ENCODE measurements at places on chromosomes 3 and 15.

DNA sequence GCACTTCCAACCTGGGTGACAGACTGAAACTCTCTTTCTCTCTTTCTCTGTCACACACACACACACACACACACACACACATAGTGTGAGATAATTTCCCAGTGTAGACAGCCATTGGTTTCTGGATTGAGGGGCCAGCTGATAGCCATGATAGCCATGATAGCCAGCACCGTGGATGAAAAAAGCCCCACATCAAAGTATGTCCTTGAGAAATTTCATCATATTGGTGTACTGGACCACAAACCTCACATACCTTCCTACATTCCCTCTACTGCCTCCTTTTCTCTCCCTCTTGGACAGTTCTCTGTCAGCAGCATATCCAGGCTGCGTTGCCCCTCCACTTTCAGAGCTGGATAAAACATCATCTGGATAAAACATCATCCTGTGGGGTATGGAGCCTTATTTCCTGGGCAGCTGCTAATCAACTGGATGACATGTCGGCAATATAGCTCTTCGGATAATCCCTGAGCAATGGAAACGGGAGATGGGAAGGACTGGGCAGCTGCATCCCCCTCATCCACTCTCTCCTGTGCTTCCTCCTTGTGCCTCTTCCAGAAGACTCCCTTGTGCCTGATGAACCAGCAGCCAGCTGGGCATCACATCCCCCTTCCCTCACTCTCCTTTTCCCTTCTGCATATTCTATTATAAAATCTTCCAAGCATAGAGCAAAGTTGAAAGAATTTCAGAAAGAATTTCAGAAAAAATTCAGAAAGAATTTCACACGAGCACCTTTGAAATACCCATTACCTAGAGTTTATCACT lies 39.3 kb downstream of the GRK7 start:
- DNase-seq: no peak

DNA sequence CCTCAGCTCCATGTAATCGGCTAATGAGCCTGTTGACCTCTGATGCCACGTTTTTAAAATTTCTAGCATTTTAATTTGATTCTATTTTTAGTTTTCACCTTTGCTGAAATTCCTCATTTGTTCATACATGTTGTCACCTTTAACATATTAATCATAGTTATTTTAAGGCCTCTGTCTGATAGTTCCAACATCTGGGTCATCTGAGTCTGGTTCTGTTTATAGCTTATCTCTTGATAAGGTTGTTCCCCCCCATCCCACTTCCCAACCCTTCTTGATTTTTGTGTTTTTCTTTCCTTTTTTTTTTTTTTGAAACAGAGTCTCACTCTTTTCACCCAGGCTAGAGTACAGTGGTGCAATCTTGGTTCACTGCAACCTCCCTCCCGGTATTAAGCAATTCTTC lies 36.4 kb downstream of the MAP2K1 start:
- DNase-seq: no peak

DNA sequence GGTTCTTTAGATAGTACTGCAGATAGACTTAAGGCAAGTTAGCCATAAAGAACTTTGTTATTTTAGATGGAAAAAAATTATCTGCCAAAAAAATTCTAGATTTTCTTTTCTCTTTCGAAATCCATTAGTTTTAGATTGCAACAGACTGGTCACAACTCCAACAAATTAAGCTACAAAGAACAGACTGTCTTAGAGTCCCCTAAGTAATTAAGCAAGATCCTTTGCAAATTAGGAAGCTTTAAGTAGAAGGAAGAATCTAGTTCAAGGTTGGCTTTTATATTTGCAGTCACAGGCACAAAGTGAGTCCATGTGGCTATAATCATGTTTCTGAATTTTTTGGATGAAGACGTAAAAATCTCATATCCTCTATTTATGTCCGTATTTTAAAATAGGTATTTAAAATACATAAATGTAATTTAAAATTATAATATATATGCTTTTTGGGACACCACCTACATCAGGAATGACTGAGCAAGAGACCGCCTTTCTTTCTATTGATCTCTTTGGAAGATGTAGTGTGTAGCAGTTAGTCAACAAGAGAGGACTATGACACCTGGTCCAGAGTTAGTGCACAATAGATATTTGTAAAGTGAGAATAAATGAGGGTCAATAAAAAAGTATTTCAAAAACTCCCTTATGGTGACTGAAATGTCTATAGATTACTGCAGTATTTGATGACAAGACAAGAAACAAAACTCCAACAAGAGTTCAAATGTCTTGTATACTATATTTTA lies 34.4 kb downstream of the TMEM45A start:
- DNase-seq: no peak

DNA sequence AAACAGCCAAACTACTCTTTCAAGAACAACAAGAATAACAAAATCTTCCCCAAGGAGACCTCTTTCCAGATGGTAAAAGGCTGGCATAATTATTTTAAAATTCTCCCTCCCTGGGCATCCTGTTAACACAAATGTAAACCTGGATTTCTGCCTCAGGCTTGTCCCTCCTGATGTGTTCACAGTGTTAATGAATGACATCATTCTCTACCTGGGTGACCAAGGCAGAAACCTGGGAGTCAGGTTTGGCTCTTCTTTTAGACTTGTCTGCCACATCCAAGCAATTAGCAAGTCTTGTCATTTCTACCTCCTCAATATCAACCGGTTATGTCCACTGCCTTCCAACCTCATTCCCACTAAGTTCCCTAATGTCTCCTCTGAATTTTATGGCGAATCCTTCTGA lies 368.7 kb upstream of the TBL1XR1 start:
- no peak for DNase-seq
